Fibroblast of skin of left quadriceps (primary cell): ENCODE measurements at places on chromosomes 1 and 21.

DNA sequence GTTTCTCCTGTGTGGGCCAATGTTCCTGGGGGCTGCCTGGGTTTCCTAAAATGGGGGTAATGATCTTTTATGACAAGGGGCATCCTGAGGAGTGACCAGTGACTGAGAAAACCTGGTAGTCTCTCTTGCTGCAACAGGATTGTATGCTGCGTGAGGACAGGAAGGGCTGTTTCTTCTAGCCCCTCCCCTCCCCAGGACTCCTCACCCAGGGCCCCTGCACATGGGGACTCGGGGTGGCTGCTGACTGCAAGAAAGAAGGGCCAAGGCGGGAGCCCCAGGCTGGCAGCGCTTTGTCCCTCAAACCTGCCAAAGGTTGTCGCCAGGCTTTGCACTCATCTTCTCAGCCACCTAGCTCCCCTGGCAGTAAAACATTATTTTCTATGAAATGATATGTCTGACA is 442.4 kb downstream of the CAMTA1 start:
- no peak for DNase-seq

- DNase-seq, result no peak
Observed at GRCh38 chr1:2106659-2107405, 56.6 kb downstream of the PRKCZ start.

- no peak for DNase-seq
Observed at GRCh38 chr1:116164604-116165368, 53.6 kb downstream of the MAB21L3 start.

DNA sequence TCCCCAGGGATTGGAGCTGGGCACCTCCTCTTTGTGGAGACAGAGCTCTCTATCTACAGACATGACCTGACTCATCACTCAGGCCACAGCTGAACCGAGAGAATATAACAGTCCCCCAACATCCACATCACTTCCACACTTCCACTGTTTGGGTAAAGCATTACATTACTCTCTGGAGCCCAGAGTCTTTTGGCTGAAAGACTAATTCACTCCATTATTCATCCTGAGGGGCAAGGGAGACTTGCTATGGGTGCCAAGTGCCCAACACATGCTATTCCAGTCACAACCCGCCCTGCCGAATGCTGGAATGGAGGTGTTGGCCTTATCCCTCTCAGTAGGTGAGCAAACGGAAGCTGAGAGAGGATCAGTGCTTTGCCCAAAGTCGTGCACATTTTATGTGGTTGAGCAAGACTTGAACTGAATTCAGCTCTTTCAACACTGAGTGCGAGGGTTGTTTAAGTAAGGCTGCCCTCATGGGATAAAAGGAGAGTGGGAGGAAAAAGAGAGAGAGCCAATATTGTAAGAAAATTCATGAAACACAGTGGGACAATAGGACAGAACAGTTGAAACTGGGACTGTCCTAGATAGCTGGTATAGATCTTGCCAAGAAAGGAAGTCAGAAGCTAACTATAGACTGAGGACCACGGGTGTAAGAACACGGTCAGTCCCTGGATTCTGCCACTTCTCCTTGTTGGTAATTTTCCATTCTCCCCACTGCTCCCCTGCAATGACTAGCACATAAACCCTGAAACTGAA is 13.5 kb upstream of the CHI3L1 start:
- DNase-seq, result peak; percentile 33

DNA sequence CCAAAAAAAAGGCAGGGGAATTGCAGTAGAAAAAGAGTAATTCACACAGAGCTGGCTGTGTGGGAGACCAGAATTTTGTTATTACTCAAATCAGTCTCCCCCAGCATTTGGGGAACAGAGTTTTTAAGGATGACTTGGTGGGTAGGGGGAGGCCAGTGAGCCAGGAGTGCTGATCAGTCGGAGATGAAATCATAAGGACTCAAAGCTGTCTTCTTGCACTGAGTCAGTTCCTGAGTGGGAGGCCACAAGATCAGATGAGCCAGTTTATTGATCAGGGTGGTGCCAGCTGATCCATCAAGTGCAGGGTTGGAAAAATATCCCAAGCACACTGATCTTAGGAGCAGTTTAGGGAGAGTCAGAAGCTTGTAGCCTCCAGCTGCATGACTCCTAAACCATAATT is 23.7 kb upstream of the EDARADD start:
- DNase-seq, result no peak

GRCh38 chr1:177185209-177185608 is 14.5 kb downstream of the BRINP2 start:
- DNase-seq, result no peak

DNA sequence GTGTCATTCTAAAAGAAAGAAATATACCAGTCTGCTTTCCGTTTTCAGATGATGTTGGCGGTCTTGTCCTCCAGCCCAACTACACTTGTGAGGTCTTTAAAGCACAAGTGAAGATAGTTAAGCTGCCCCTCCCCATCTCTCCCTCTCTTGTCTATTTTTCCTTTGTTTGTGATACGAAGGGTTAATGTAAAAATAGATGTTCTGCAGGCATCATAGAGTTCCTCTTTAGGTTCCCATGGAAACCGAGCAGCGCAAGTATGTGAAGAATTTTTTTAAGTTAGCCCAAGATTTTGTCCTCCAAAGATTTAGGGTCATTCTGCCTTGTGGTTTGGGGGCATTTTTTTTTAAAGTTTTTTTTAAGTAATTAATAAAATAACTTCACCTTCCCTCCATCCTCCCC is 232.4 kb upstream of the AJAP1 start:
- no peak for DNase-seq

DNA sequence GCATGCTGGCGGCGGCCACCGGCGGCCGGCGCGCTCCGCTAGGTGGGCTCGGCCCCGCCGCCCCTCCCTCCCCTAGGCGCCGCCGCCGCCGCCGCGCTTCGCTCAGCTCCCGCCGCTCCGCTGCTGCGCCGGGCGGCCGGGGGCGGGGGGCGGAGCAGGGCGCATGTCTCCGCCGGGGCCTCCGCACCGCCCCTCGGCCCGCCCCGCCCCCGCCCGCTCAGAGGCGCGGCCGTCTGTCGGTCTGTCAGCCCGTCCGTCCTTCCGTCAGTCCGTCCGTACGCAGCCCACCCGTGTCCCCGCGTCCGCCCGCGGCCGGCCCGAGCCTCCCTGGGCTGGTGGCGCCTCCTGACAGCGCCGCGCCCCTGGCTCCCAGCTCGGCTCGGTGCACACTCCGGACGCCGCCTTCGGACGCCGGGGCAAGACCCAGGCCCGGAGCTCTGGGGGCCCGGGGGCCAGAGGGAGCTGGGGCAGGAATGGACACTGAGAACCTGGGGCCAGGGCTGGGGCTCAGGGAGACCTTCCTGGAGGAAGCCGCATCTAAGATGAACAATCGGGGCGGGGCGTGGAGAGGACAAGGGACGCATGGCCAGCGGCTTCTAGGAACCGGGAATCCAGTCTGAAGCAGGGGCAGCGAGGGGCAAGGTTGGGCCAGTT is at the start of gene GPR153:
Gene GPR153 (minus strand): TSS at position 138 of the 654 bp plus-strand sequence. CDS start 6,193 bp downstream, outside the sequence.
- no peak for DNase-seq

DNA sequence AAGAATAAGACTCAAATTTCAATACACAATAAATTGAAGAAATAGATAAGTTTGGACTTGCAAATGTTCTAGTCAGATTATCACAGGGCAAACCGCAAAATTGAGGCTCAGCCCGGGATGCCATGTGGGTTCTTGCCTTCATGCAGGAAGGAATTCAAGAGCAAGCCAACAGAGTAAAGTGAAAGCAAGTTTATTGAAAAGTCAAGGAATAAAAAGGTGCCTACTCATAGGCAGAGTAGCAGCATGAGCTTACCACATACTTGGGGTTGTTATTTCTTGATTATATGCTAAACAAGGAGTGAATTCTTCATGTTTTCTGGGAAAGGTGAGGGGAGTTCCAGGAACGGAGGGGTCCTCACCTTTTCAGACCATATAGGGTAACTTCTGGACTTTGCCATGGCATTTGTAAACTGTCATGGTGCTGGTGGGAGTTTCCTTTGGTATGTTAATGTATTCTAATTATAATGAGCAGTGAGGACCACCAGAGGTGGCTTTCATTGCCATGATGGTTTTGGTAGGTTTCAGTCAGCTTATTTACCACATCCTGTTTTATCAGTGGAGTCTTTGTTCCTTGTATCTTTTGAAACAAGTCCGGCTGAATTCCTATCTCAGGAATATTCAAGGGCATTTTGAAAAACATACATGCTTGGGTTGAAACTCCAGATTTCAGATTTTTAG is 2.0 kb upstream of the OR2AK2 start:
- no peak for DNase-seq

DNA sequence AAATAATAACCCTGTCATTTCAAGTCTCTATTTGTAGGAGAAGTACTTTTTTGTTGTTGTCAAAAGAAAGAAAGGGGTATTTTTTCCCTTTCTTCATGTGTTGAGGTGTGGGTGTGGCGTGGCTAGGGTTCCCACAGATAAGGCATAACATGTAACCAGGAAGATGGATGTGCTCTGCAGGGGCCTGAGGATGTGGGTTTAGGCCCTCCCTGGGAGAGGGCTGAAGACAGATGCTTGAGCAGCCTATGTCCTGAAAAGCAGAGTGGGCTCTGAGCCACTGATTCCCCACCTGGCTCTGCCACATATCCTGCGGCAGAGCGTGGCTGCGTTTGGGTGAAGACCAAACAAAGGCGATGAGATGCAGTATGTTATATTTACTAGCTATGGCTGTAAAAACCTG is 13.9 kb upstream of the ADAR start:
- no peak for DNase-seq

DNA sequence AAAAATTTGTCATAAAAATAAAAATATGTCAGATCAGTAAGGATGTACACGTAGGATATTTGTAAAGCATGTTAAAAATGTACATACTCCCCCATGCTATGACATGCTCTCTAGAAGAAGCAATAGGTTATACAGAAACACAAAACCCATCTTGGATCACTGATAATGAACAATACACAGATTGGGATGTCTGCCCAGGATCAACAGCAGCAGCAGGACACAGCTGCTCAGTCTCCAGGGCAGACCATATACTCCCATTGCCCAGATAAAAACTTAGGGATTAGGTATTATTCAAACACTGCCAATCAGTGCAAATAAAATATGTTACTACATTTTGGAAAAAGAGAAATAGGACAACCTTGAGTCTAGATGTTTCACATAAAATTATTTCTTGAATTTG is 39.0 kb downstream of the DAB1 start:
- DNase-seq, result no peak
